ENCODE measurements at places on chromosomes 3 and 15.

DNA sequence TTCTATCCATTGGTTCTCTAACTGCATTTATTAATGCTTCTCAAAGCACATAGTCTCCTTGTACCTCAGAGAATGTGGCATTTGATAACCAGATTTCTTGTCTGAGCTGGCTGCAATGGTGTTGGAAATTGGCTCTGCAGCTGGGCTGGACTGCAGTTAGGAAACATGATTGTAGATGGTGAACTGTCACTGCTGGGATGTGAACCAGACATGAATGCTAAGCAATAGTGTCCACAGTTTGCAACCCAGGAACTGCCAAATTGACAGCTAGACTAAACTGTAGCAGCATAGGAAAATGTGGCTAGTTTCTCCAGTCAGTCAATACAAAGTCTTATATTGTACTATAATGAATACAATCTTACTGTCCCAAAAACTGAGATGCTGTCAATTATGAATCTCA, 656.6 kb upstream of the GOLIM4 start:
- no peak for DNase-seq

- DNase-seq: no peak
These were observed 133.5 kb upstream of the TBL1XR1 start for GRCh38 chr3:177330779-177331178.

GRCh38 chr15:42736178-42736792, 643 bp downstream of the CDAN1 start:
- DNase-seq: no peak

- no peak for DNase-seq
These were observed 57.3 kb upstream of the MYRIP start for GRCh38 chr3:39752019-39752637.

GRCh38 chr3:157931517-157931916, 174.7 kb downstream of the SHOX2 start:
- no peak for DNase-seq

GRCh38 chr3:10647376-10647775, 142.0 kb upstream of the ATP2B2 start:
- DNase-seq: no peak

GRCh38 chr15:72021604-72022003, 96.3 kb downstream of the MYO9A start:
- no peak for DNase-seq

DNA sequence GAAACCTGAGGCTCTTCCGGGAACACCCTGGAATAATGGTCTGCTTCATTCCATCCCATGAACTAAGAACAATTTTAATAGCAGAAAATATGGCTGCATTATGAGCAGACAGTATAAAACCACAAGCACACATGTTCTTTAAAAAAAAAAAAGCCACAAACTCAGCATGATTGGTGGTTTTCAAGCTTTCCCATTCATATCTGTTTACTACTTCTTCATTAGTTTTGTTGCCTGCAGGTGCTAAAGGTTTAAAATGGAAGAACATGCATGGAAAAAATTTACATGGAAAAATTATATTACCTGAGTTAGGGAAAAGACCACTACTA, 137.9 kb upstream of the HES1 start:
- DNase-seq: no peak

GRCh38 chr15:66936861-66937582, 128.4 kb upstream of the SMAD3 start:
- no peak for DNase-seq

DNA sequence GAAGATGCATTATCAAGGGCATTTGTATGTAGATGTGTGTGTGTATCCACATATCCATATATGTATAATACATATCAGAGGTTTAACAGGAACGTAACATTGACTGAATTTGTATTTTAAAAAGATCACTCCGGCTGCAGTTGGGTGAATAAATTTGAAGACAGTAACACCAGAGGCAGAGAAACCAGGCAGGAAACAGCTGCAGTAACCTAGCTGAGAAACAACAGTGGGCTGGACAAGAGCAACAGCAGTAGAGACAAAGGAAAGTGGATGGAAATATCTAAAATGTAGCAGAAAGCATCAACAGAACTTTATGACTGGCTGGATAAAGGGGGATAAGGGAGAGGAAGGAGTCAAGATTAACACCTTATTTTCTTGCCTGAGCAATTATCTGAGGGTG, 68.3 kb upstream of the SETMAR start:
- no peak for DNase-seq

GRCh38 chr15:66112388-66112787, 141.2 kb downstream of the MEGF11 start:
- no peak for DNase-seq

GRCh38 chr15:85706779-85707518, 87.8 kb downstream of the KLHL25 start:
- DNase-seq: no peak

DNA sequence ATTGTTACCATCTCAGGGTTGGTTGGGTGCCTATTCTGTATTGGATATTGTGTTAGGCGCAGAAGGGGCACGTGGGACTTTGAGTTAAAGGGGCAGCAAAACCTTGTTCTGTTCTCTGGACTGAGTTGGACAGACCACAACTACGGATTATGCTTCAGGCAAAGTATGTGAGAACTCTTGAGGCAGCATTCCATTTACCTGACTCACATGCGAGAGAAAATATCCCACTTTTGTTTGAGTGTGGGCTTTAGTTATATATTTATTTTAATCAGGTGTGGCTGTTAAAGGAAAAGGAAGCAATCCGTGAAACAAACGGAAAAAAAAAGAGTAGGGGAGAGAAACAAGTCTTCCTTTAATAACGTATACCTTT, 627 bp upstream of the PLS1 start:
- DNase-seq: no peak

GRCh38 chr3:194598771-194599557, 34.3 kb downstream of the TMEM44 start:
- DNase-seq: no peak

- DNase-seq: no peak
These were observed 12.9 kb downstream of the EIF2AK4 start for GRCh38 chr15:39946862-39947261.

- no peak for DNase-seq
These were observed 28.6 kb downstream of the AP3S2 start for GRCh38 chr15:89864958-89865739.

DNA sequence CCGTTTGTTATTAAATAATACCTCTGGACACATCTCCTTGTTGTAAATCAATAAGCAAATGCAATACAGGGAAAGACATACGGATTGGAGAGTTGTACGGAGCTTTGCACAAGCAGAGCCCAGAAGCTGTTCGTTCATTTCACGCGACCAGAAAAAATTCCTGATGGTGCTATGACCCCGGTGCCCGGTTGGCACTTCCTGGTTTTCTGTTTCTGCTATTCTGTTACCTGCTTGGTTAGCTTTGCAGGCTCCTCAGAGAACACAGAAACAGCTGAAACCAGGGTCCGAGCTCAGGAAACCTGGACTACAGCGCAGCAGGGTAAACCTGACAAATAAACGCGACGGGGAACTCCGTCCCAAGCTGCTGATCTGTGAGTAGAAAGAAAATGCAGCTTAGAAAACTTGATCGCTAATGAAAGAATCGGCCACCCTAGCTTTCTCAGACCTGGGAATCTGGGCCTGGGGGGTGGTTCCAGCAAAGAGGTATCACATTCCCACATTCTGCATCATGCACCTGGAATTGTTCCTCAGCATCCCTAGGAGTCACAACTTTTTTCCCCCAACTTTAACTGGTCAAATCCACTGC, 845 bp downstream of the CNTN3 start:
- no peak for DNase-seq
